ENCODE measurements at places on chromosomes 1 and 21. TPM values are rescaled to one million over a fixed set of nuclear protein-coding genes. Genes with fewer than 3 reads are reported as not detected.

The FMO5 gene
- 3.5 TPM for total RNA-seq

The PGLYRP4 gene
- total RNA-seq, result not detected

The LRRC53 gene
- not detected for total RNA-seq

The MRPS6 gene
- 5.4 TPM for total RNA-seq

The EFHD2 gene
- total RNA-seq, result 201 TPM
